Memory B cell (primary cell): ENCODE measurements at places on chromosomes 5 and 9.
A peak's percentile ranks its signal among the peaks of the same experiment; 100 is the strongest.

DNA sequence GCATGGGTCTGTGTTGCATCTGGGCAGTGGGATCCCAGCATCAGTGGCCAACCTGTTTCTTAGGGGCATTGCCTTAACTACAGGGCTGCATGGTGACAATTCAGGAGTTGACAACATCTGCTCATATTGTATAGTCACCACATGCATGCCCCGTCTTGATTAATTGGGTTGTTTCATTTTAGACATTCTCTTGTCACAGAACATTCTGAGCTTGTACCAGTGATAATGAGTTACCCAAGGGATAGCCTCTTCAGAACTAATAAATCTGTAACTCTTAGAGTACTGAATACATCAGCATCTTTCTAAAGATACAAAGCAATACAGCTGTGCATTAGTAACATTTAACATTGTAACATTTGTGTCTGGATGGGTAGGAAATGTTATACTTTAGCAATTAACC, 426.5 kb upstream of the CD180 start:
- DNase-seq, result no peak
- H3K4me3 ChIP-seq, result no peak overlapping the region
- H3K27me3 ChIP-seq, result peaks cover 4% of the 10 kb centered on the region

GRCh38 chr9:34458959-34459340, 345 bp downstream of the DNAI1 start:
- no peak overlapping the region for H3K27ac ChIP-seq
- H3K27me3 ChIP-seq, result peaks cover 6% of the 10 kb centered on the region
- no peak for DNase-seq
- H3K4me3 ChIP-seq, result peak overlapping the region; percentile 86
- no peaks in the 10 kb centered on the region for H3K36me3 ChIP-seq

- no peak for DNase-seq
- H3K4me3 ChIP-seq, result no peak overlapping the region
- no peaks in the 10 kb centered on the region for H3K36me3 ChIP-seq
- H3K4me1 ChIP-seq, result no peaks in the 10 kb centered on the region
- peaks cover 1% of the 10 kb centered on the region for H3K27me3 ChIP-seq
Observed at GRCh38 chr5:149043641-149044040, 19.2 kb downstream of the SH3TC2 start.

DNA sequence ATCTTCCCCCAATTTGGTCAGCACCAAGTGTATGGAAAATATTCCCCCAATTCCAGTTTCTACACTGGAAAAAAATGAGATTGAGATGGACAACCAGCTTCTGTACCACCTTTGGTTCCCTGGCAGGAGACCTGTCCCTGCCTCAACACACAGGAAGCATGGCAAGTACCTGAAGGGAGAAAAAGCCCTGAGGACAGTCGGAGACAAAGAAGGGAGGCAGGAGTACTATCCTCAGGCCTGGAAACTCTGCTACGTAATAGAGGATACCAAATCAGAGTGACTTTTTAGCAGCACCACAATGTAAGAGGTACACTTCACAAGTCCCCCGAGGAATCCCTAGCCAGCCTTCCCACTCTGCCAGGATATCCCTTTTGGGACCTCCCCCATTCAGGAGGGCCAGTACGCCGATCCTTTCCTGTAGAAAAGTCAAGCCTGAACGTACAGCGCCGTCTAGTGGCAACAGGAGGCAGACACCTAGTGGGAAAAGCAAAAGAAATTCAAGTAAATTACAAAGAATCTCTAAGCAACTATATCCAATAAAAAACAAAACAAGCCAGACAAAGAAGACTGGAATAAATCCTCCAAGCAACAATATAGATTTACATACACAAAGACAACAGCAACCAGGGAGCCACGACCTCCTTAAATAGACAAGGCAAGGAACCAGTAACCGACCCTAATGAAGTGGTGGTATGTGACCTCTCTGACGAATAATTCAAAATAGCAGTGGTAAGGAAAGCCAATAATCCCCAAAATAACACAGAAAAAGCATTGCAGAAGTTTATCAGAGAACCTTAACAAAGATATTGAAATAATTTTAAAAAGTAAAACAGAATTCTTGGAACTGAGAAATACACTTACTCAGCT, 63.3 kb upstream of the SLCO6A1 start:
- no peaks in the 10 kb centered on the region for H3K27me3 ChIP-seq
- no peak for DNase-seq

GRCh38 chr9:82273121-82273520, 284.5 kb downstream of the SPATA31D1 start:
- no peaks in the 10 kb centered on the region for H3K27me3 ChIP-seq
- H3K4me3 ChIP-seq, result no peak overlapping the region
- H3K36me3 ChIP-seq, result no peaks in the 10 kb centered on the region
- peaks cover 5% of the 10 kb centered on the region for H3K4me1 ChIP-seq
- H3K27ac ChIP-seq, result no peak overlapping the region
